ENCODE measurements at places on chromosomes 5 and 9.

DNA sequence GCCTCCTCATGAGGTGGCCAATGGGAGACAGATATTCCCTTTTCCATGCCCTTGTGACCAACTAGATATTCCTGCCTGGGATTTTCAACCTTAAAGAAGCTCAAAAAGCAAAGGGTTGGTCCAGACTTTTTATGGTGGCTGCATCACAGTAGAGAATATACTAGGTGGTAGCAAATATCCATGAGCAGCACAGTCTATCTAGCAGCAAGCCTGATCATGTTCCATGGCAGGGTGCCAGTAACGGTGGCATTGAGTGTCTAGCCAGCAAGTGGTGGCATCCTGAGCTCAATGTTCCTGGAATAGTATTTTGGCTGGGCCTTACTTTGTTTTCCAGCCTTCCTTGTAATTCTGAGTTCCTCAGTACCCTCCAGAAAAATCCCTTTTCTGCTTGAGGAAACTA lies 25.8 kb downstream of the CDC25C start:
- no peak for DNase-seq

- no peak for DNase-seq
Observed at GRCh38 chr9:70137577-70137976, 93.9 kb downstream of the MAMDC2 start.

GRCh38 chr5:175321927-175322532 lies 122.0 kb downstream of the DRD1 start:
- DNase-seq = no peak

DNA sequence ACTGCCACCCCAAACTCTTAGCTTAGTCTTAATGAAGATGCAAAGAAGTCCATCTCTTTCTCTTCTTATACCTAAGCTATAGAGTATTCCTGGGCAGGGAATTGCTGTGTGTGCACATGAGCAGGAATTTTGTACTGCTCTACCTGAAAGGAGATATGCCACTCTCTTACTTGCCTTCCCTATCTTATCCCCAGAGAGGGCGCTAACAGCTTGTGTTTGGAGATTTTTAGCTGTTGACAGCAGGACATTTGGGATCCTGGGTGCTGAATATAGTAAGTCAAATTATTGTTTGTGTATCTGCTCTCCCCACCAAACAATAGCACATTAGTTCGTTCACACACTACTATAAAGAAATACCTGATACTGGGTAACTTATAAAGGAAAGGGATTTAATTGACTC lies 159.5 kb downstream of the GABRG2 start:
- no peak for DNase-seq

DNA sequence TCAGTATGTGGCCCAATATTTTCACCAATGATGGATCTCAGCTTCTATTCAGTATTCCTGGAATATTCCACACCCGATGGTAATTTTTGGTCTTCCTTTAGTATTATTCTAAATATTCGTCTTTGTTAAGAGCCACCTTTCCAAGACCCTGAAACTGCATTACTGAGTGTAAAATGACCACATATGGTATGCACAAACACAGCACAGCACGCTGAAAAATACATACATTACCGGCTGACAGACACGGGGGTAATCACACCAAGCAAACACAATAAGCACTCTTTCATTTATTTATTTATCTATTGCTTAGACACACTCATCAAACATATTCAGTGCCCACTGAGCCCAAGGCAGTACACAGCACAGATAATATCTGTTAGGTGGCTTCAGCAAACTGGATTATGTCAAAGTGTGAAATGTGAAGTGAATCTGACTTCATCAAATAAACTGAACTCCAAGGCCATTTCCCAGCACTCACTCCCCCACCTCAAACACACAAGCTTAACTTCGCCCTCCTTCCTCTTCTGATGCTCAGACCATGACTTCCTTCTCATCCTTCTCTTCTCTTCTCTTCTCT lies 1637.8 kb upstream of the C9orf72 start:
- DNase-seq = no peak

DNA sequence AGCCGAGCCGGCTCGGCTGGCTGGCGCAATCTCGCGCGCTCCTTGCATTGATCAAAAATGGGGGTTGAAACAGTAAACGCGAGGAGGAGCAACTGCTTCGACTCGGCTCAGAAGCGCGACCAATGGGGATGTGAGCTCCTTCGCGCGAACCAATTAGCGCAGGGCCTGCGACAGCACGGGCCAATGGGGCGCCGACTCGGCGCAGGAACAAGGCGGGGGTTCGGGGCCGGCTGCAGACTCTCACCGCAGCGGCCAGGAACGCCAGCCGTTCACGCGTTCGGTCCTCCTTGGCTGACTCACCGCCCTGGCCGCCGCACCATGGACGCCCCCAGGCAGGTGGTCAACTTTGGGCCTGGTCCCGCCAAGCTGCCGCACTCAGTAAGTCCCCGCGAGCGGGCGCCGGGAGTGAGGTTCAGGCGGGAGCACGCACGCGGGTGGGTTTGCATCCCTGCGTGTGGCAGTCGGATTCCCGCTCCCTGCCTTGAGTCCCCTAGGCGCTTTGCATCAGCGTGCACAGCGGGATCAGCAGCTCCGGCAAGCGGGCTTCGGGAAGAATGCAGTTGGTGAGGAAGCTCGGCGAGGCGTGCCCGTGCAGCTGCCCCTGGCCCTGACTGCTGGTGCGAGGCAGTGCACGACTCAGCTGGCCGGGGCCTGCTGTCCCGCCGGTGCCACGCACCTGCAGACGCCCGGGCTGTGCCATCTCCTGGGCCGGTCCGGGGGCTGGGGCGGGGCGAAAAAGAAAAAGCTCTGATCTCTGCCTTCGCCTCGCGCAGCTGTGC lies at the start of gene PSAT1:
Gene PSAT1, plus strand, starts transcription at position 233 of the 779 bp plus-strand sequence. Its CDS starts 86 bp downstream, at position 319.
- peak; percentile 72 for DNase-seq

DNA sequence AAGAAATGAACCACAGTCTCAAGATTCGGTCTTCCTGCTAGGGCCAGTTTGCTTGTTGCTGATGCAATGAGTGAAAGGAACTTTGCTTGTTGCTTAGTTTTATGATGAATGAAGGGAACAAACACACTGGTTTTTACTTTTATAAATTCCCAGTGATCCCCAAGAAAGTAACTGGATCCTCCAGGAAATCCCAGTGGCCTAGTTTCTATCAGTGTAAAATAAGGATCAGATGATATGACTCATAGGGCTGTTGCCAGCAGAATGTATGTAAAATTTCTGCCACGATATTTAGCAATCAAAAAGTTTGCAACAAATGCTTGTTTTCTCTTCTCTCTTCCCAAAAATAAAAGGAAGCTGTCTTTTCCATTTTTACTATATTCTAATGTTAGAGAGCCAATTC lies 160.1 kb upstream of the CDKN2B start:
- no peak for DNase-seq

- DNase-seq = no peak
Observed at GRCh38 chr9:90996154-90997065, 194.8 kb downstream of the SYK start.

- DNase-seq = no peak
Observed at GRCh38 chr5:139792218-139792617, 3.4 kb upstream of the PSD2 start.

DNA sequence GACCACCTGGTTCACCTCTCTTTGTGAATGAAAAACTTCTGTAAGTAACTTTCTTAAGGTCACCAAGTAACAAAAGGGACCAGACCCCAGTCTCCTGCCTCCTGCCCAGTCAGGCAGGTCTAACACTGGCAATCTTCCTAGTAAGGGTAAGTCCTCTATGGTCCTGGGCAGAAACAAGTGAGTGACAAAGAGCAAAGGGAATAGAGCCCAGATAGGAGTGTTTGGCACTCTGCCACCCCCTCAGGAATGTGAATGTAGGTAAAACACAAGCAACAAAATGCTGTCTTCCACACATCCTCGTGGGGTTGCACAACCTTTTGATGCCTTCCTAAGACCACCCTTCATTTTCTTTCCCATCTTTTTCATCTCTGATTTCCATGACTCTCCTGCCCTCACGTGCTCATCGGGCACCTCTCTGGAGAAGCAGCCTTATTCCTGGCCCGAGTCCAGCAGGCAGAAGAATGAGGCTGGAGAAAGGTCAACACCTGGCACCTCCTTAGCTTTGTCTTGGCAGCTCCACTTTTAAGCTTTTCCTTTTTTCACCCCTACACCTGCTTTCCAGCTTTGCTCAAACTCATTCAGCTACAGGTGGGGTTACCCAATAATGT lies 90.2 kb upstream of the LHFPL2 start:
- DNase-seq = no peak

DNA sequence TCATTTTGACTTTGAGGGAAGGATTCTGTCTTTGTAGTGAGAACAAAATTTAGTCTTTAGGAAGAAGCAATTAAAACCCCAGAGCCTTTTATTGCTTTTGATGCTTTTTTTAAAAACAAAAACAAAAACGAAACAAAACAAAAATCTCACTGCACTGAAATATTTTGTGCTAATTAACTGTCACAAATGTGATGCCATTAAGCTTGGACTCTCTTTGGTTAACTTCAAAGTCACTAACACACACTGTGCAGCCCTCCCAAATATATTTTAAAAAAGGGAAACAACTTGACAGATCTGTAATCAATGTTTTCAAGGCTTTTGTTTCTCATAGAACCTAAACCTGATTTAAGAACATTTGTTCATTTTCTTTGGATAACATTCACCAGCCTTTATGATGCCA lies 290.7 kb downstream of the MAST4 start:
- DNase-seq = no peak

GRCh38 chr9:104835161-104835560 lies 71.2 kb downstream of the NIPSNAP3B start:
- no peak for DNase-seq

DNA sequence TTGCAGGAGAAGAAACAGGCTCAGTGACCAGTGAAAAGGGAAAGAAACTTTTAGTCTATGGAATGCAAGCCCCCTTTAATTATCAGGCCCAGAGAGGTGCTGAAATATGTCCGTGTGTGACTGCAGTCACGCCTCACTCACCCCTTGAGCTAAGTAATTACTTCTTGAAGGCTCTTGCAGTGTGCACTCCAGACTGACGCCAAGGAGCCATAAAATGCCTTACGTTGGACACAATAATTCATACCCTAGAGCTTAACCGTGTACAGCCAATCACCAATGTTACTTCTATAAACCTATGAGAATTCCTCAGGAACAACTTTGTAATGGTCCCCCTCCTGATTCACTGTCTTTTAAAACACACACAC lies 242.2 kb downstream of the SYK start:
- no peak for DNase-seq

GRCh38 chr5:15737036-15737821 lies 237.2 kb downstream of the FBXL7 start:
- no peak for DNase-seq

DNA sequence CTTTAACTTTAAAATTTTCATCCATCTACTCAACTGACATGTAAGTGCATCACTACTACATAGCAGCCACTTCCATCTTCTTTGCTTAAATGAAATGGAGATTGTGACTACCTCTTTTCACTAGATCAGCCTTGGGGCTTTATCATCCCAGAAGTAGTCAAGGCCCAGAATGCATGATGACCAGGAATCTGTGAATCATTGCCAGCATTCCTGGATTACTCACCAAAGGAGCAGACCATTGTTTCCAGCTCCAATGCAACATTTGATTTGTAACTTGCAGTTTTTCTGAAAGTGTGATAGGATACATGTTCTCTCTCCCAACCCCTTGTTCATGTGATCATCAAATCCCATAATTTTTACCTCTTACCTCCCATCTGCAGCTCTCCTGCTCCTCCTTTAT lies 65.1 kb downstream of the PLPPR1 start:
- DNase-seq = no peak

- peak; percentile 33 for DNase-seq
Observed at GRCh38 chr9:20980832-20981455, 50.5 kb downstream of the HACD4 start.

DNA sequence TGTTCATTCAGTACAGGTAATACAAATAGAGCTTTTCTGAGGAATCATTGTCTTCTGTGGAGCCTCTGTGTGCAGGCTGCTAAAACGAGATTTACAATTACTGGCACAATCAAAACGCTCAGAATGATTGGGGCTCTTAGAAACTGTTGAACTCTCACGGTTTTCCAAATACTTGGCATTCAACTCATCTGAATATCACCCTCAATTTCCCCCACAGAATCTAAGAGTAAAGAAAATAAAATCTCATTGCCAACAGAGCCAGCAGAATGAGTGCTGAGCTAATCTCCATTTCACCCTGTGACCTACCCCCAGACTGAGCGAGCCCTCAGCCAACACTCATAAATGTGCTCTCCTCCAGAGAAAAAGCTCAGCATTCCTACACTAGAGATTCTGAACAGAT lies 35.3 kb upstream of the TMED7 start:
- no peak for DNase-seq

DNA sequence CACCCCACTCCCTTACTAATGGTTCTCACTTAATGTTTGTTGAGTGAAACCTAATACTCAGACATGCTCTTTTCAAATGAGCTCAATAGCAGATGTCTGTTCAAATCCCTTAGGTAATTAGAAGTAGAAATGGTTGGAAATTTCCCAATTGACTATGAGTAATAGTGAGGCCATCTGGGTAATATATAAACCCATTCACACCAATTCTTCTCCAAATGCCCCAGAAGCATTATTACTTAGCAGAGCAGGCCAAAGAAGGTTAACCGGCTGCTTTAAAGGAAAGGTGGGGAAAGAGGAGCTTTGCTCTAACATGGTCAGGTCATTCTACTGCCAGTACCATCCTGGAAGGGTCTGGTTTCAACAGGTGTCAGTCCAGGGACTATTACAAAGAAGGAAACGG lies 119.5 kb upstream of the MTAP start:
- no peak for DNase-seq

DNA sequence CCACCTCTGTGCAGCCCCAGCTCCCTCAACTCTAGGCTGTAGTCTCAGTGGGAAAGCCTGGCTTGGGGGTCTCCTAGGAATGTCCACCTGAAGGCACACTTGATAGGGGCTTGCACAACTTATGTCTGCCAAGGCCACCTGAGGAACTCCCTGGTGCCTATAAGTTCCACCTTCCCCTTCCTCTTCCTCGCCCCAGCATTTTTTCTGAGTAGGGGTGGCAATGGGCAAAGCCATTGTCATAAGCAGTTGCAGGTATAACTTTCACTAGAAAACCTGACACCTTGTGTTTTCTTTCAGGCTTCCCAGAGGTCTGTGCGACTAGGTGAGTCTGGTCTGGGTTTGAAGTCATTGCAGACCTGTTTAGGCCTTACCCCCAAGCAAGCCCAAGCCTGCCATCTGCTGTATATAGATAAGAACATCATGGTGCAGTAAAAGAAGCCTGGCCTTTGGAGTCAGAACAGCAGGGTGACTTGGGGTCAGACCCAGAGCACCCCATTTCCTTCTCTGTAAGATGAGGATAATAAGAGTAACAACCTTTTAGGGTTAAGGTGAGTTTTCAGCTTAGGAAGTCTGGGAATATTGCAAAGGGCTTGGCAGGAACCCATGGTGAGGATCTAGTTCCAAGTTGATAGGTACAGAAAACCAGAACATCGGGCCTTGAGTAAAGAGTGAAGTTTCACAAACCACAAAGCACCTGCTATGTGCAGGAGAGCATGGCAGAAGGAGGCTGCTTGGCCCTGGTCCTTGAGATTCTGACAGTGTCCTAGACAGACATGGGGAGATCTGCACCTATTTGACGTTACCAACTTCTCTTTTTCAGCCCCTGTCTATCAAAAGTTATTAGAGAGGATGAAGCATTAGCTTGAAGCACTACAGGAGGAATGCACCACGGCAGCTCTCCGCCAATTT lies 33.8 kb downstream of the TGFBI start:
- DNase-seq = no peak

- DNase-seq = no peak
Observed at GRCh38 chr5:34656001-34656699, at the start of gene RAI14. Gene RAI14 (plus strand): TSS chr5:34656328. CDS start chr5:34686920, 30,592 bp downstream.

- DNase-seq = no peak
Observed at GRCh38 chr9:90038763-90039162, 434.0 kb downstream of the GADD45G start.

- no peak for DNase-seq
Observed at GRCh38 chr5:956941-957747, 51.5 kb upstream of the NKD2 start.
